Jurkat, Clone E6-1 (cell line): ENCODE measurements at places on chromosomes 11 and 22.

- no peak for DNase-seq
These were observed 22.2 kb downstream of the CLDN5 start for GRCh38 chr22:19501897-19502447.

GRCh38 chr11:17077240-17077519, 287 bp downstream of the RPS13 start:
- DNase-seq, result no peak

- no peak for DNase-seq
These were observed 25.6 kb downstream of the PARVG start for GRCh38 chr22:44206330-44206645.

DNA sequence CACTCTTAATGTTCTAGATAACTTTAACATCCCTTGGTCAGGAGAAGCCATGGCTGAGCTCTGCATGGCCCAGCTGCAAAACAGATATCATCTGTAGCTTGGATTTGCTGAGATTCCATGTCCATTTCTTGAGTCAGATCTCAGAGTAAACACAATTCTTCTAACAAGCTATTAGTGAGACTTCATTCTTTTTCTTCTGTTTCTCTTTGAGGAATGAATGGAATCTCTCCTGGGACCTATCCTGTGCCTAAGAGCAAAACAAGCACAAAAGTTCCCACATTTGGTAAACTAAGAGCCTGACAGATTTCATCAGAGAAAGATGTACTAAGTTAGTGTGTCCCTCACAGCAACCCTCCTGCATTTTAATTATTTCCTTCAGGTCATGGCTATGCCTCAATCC, 142.8 kb downstream of the MAML2 start:
- DNase-seq, result no peak

DNA sequence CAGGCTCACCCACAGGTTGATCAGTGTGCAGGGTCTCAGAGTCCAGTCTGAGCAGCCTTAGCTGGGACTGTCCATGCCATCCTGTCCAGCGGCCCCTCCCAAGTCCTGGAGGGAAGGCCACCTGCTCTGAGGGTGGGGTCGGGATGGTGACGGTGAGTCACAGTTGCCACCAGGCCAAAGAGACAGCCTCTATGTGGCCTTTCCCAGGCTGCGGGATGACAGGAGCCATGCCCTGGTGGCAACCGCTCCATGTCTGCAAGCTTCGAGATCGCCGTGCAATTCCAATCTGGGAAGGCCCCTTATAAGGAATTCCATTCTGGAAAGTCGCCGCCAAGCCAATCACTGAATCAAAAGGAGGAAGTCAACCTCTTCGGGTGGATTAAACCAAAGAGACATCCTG, 47.5 kb downstream of the RTL6 start:
- DNase-seq, result no peak

- no peak for DNase-seq
These were observed 6.6 kb upstream of the ALKBH3 start for GRCh38 chr11:43874078-43874477.

DNA sequence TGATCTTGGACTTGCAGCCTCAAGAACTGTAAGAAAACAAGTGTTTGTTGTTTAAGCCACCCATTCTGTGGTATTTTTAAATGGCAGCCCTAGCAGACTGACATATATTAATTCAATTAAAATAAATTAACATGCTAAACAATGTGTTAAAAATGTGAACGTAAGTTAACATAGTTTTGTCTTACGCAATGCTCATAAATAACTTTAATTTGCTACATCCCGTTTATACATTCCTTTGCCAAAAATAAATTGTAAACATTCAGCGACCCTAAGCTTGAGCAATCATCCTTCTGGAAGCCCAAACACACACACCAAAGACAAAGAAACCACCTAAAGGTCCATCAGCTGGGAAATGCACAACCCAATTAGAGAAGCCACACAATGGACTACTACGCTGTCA, 70.4 kb downstream of the CELSR1 start:
- no peak for DNase-seq

DNA sequence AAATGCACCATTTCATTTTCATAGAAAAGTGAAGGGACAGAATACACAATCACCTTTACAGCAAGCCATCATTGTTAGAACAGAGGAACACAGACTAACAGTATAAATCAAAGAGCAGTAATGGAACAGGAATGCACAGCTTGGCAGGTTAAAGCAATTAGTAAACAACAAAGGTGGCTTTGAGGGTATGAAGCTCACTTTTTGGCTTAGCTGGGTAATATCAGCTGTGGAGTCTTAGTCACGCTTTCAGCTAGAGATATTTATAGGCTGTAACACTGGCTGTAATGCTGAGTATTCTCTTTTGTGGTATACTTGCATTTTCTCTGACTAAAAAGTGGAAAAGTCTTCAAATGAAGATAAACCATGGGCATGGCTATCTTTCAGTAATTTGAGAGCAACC, 1780.5 kb downstream of the LRRC4C start:
- DNase-seq, result no peak
